Liver (tissue), 10 donors: ENCODE measurements at places on chromosomes 16 and 17.

DNA sequence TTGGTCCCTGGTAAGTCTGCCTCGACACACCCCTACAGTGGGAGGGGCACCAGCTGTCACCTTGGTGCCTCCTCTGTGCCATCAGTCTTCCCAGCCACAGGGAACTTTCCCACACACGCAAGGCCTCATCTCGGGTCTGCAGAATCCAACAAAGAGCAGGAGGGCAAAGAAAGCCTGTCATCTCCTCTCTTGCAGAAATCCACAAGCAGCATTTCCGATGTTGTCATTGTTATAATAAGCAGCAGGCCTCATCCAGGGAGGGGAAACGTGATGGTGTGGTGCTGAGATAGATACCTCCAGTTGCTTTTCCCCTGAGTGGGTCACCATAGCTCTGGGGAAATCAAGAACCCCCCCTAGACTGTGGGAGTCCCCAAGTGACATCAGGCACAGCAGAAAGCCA is 110.4 kb downstream of the CMIP start:
- peak overlapping the region; percentile 5 for H3K27ac ChIP-seq
- peaks cover 29% of the 10 kb centered on the region for H3K4me1 ChIP-seq
- no peaks in the 10 kb centered on the region for H3K36me3 ChIP-seq
- no peak overlapping the region for H3K4me3 ChIP-seq
- no peak for DNase-seq
- H3K27me3 ChIP-seq = no peaks in the 10 kb centered on the region

- no peak for DNase-seq
- no peaks in the 10 kb centered on the region for H3K4me1 ChIP-seq
- no peaks in the 10 kb centered on the region for H3K36me3 ChIP-seq
- no peak overlapping the region for H3K4me3 ChIP-seq
Observed at GRCh38 chr16:81626181-81626674, 152.9 kb upstream of the PLCG2 start.

DNA sequence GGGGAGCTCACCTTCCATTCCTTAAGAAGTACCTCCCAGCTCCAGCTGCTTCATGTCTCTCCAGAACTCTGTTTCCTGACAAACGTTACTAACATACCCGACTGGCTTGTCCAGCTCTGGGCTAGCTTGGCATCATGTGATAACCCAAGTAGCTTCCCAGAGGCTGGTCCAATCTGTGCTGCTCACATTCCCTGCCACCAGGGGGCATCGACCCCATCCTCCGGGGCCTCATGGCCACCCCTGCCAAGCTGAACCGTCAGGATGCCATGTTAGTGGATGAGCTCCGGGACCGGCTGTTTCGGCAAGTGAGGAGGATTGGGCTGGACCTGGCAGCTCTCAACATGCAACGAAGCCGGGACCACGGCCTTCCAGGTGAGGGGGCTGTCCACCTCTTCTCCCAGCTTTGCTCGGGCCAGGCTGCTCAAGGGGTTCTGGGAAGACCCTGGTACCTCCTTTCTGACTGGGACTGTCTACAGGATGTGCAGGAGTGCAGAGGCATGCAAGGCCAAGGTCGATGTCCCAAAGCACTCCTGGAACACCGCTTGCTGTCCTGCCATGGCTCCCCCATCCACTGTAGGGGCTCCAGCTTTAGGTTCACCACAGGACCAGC is 7.6 kb downstream of the EPX start:
- no peak overlapping the region for H3K27ac ChIP-seq
- no peaks in the 10 kb centered on the region for H3K36me3 ChIP-seq
- H3K27me3 ChIP-seq = peaks cover 8% of the 10 kb centered on the region
- no peaks in the 10 kb centered on the region for H3K4me1 ChIP-seq
- H3K4me3 ChIP-seq = no peak overlapping the region

- no peak overlapping the region for H3K4me3 ChIP-seq
- peak overlapping the region; percentile 48 for H3K27ac ChIP-seq
- no peaks in the 10 kb centered on the region for H3K36me3 ChIP-seq
- peaks cover 28% of the 10 kb centered on the region for H3K4me1 ChIP-seq
Observed at GRCh38 chr16:87375426-87376135, 8.0 kb downstream of the FBXO31 start.

DNA sequence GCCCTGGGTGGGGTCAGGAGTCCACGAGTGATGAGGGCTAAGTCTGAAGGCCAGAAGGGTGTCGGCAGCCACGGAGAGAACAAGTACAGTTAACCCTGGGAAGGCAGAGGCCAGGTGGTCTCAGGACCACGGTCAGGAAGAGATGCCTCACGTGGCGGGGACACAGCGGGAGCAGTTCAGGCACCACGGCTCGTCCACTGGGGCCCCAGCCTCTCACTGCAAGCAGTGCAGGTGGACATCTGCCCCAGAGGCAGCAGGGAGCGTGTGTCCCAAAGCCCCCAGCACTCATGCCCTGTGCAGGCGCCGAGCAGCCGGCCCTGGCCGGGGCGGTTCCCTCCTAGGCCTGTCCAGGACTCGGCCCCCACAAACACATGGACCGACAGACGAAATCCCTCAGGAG is 4.7 kb downstream of the LMF1 start:
- H3K36me3 ChIP-seq = peaks cover 3% of the 10 kb centered on the region
- peaks cover 5% of the 10 kb centered on the region for H3K4me1 ChIP-seq
- DNase-seq = no peak
- no peak overlapping the region for H3K27ac ChIP-seq
- H3K4me3 ChIP-seq = no peak overlapping the region

DNA sequence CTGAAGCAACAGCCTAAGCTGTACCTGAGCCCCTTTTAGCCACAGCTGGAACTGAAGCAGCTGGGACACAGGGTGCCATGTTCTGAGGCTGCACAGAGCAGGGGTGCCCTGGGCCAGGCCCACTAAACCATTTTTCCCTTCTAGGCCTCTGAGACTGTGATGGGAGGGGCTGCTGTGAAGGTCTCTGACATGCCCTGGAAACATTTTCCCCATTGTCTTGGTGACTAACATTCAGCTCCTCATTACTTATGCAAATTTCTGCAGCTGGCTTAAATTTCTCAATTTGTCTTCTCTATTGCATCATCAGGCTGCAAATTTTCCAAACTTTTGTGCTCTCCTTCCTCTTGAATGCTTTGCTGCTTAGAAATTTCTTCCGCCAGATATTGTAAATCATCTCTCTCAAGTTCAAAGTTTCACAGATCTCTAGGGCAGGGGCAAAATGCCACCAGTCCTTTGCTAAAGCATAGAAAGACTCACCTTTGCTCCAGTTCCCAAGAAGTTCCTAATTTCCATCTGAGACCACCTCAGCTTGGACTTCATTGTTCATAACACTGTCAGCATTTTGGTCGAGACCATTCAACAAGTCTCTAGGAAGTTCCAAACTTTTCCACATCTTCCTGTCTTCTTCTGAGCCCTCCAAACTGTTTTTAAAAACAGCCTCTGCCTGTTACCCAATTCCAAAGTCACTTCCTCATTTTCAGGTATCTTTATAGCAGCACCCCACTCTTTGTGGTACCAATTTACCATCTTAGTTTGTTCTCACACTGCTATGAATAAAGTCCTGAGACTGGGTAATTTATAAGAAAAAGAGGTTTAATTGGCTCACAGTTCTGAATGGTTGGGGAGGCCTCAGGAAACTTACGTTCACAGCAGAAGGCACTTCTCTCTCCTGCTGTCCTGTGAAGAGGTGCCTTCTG is 49.8 kb downstream of the TMEM100 start:
- DNase-seq = no peak
- H3K4me1 ChIP-seq = no peaks in the 10 kb centered on the region
- H3K36me3 ChIP-seq = no peaks in the 10 kb centered on the region
- no peak overlapping the region for H3K27ac ChIP-seq

DNA sequence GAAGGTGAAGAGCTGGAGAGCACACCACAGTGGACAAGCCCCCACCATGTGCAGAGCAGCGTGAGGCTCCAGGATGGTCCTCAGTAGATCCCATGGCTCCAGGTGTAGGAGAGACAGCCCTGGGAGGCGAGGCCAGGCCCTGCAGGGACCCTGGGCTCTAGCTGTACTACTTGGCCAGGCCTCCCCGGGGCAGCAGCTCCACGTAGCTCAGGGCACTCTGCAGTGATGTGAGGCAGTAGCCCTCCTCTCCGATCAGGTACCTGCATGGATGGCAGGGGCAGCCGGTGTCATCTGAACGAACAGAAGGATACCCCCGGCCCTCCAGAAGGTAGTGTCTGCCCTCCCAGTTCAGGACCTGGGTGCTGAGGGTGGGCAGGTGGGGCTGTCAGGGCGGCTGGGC is 6.2 kb upstream of the SPATA2L start:
- H3K4me3 ChIP-seq = no peak overlapping the region
- H3K27ac ChIP-seq = no peak overlapping the region
- H3K4me1 ChIP-seq = peaks cover 8% of the 10 kb centered on the region
- H3K27me3 ChIP-seq = no peaks in the 10 kb centered on the region
- H3K36me3 ChIP-seq = peaks cover 6% of the 10 kb centered on the region

GRCh38 chr17:50481648-50482047 is 3.0 kb downstream of the RSAD1 start:
- H3K4me1 ChIP-seq = peaks cover 1% of the 10 kb centered on the region
- no peak overlapping the region for H3K4me3 ChIP-seq
- H3K27me3 ChIP-seq = no peaks in the 10 kb centered on the region
- peak overlapping the region; percentile 17 for H3K27ac ChIP-seq
- DNase-seq = no peak

GRCh38 chr17:29622337-29623282 is at the start of gene CORO6:
CORO6 (minus strand) TSS chr17:29622912; CDS start chr17:29621421, 1,491 bp downstream.
- H3K27ac ChIP-seq = no peak within 1 kb of the TSS
- H3K36me3 ChIP-seq = no peaks in the 10 kb centered on the region
- peaks cover 18% of the 10 kb centered on the region for H3K4me1 ChIP-seq
- peaks cover 2% of the 10 kb centered on the region for H3K27me3 ChIP-seq
- peak; percentile 68 for DNase-seq
- H3K4me3 ChIP-seq = no peak within 1 kb of the TSS

- H3K36me3 ChIP-seq = no peaks in the 10 kb centered on the region
- H3K27ac ChIP-seq = no peak overlapping the region
- DNase-seq = no peak
- no peaks in the 10 kb centered on the region for H3K27me3 ChIP-seq
- no peaks in the 10 kb centered on the region for H3K4me1 ChIP-seq
Observed at GRCh38 chr17:56009795-56010651, 143.3 kb upstream of the ANKFN1 start.

DNA sequence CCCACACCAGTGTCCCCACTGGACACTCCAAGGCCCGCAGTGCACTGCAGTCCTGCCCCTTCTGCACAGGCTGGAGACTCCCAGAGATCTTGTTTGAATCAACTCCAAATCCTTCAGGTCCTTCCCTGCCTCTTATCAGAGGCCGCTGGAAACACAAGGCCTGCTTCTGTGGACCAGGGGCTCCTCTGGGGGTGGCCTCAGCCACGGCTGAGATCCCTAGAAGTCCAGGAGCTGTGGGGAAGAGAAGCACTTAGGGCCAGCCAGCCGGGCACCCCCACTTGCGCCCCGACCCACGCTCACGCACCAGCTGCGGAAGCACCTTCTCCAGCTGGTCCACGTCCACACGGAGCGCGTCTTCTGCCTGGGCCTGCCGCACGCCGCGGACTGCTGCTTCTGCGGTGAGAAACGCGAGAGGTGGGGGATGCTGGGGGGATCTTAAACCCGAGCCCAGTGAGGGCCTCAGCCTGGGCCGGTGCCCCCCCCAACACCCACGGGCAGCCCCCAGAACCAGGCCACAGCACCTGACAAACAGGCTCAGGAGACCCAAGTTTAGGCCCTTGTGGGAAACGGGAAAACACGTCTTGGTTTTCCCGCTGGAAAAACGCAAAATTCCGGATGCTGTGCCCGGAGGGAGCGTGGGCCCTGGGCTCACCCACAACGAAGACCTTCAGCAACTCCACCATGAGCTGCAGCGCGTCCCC is 3.5 kb downstream of the CENPX start:
- H3K4me1 ChIP-seq = peaks cover 43% of the 10 kb centered on the region
- H3K4me3 ChIP-seq = no peak overlapping the region
- no peak overlapping the region for H3K27ac ChIP-seq
- H3K36me3 ChIP-seq = no peaks in the 10 kb centered on the region
- H3K27me3 ChIP-seq = no peaks in the 10 kb centered on the region

- H3K4me3 ChIP-seq = no peak overlapping the region
- DNase-seq = no peak
- H3K27me3 ChIP-seq = no peaks in the 10 kb centered on the region
- no peaks in the 10 kb centered on the region for H3K4me1 ChIP-seq
- H3K36me3 ChIP-seq = no peaks in the 10 kb centered on the region
- H3K27ac ChIP-seq = no peak overlapping the region
Observed at GRCh38 chr17:72176951-72177660, 56.3 kb downstream of the SOX9 start.

DNA sequence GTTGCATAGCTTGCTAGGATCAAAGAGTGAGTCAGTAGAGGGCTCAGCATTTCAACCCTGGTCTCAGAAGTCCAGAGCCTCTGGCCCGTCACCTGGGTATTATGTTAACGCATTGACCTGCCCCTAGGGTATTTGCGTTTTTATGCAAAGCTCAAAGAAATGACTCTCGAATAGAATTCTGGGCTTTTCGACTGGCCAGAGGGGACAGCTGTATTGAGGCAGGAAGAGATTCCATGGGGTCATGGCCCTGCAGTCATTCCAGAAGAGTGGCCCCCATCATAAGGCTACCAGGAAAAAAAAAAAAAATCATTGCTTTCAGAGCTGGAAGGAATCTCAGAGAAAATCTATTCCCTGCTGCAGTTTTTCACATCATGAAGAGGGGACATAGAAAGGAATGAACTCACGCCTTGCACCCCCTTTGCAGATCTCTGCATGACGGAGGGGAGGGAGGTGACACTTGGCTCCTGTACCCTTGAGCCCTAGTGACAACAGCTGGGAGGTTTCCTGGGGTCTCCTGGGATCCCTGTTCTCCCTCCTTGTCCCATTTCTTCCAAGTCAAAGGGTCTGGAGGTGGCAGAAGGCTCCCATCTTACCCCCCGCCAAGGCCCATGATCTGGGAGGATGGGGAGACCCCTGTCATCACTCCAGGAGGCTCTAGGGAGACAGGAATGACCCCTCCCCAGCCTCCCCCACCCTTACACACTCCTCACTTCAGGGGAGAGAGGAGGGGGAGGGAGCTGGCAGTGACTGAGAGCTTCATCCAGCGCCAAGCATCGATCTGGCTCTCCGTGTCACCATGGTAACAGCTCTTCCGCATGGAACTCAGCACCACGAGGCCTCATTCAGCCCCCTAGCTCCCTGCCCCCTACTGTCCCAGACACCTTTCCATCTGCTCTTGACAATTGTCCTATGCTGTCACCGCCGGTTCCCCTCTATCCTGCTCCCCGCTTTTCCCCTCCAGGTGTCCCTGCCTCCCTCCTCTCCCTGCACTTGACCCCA is 35.8 kb downstream of the GP2 start:
- DNase-seq = no peak
- H3K4me3 ChIP-seq = no peak overlapping the region
- no peaks in the 10 kb centered on the region for H3K36me3 ChIP-seq
- no peak overlapping the region for H3K27ac ChIP-seq
- no peaks in the 10 kb centered on the region for H3K27me3 ChIP-seq

GRCh38 chr16:4682084-4682591 is 11.2 kb upstream of the NUDT16L1 start:
- H3K27me3 ChIP-seq = no peaks in the 10 kb centered on the region
- no peak for DNase-seq
- no peak overlapping the region for H3K4me3 ChIP-seq
